ENCODE measurements at places on chromosomes 16 and 17.

DNA sequence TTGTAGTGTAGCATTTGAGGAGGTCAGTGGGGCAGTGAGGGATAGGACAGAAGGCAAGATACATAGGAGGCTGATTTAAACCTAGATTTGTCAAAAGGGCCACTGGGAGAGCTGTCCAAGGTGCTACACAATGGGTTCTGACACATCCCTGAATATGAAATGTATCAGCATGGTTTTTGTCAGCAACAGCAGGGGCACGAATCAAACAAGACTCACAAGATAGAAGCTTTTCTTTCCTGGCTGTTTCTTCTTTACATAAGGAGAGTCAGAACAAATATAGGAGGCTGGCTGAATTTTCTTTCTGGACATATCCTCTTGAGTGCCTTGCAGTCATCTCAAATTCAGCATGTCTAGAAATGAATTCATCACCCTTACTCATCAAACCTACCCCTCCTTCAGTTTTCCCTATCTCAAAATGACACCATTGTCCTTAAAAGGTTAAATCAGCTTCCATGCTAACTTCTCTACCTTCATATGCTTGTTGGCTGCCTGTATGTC lies 130.5 kb downstream of the NPIPB5 start:
- no peak for ATAC-seq

- peak; percentile 44 for ATAC-seq
Observed at GRCh38 chr17:39753514-39754160, 15.9 kb downstream of the GRB7 start.

GRCh38 chr17:71052971-71053370 lies 883.6 kb downstream of the KCNJ2 start:
- no peak for ATAC-seq

DNA sequence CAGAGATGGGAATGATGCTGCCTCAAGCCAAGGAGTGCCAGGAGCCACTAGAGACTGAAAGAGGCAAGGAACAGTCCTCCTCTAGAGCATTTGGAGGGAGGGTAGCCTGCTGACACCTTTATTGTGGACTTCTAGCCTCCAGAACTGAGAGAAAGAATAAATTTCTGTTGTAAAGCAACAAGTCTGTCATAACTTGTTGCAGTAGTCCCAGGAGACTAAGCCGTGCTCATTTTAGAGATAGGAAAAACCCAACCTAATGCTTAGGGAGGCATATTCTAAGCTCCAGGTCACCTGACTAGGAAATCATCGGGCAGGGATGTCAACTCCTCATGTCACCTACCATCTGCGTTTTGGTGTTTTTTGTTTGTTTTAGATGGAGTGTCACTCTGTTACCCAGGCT lies 345.4 kb upstream of the EEF2KMT start:
- no peak for ATAC-seq

DNA sequence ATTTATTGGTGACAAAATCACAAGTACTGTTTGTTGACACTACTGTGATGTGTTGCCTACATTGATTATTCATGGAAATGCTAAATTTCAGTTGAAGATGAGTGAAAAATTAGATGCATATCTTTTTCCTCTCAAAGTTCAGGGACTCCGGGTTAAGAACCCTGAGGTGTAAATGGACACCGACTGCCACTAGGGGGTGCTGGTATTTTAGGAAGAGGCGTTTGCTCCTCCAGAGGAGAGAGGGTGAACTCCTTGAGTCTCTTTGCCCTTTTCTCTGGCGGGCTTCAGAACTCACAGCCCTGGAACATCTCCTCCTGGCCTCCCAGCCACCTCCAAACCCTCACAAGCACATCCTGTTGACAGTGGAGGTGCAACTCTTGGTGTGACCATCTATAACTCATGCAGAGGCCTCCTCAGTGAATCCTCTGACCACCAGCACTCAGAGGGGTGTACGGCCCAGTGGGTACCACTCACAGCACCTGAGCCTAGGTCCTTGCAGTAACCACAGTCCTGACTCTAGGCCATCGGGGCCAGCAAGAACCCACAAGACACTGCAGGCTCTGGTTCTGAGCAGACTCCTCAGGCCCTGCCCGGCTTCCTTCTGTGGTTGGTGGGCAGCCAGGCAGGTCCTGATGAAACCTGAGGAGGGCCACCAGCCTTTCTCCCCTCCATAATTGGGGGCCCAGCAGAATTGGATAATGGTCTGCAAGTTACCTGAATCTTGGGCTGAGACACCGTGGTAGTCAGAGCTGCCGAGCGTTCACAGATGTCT lies 26.2 kb upstream of the PIK3R5 start:
- peak; percentile 60 for ATAC-seq

- no peak for ATAC-seq
Observed at GRCh38 chr17:80359422-80360110, 55.4 kb upstream of the ENDOV start.

DNA sequence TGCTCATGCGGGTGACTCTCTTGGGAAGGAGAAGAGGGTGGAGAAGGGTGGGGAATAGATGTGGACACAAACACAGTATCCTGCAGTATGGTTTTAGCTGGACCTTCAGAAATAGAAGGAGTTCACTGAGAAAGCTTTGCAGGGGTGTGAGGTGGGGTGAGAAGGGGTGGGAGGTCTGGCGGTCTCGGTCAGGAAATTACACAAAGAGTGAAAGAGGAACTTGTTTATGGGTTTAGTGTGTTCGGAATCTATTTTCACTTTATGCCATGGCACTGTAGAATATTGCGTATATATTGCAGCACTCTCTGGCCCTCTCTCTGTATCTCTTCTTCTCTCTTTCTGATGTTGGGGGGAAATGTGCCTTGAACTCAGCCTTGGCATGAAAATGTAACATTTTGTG lies 148.2 kb upstream of the GOT2 start:
- ATAC-seq = peak; percentile 80

GRCh38 chr17:2799653-2800052 lies 3.4 kb downstream of the RAP1GAP2 start:
- ATAC-seq = no peak

DNA sequence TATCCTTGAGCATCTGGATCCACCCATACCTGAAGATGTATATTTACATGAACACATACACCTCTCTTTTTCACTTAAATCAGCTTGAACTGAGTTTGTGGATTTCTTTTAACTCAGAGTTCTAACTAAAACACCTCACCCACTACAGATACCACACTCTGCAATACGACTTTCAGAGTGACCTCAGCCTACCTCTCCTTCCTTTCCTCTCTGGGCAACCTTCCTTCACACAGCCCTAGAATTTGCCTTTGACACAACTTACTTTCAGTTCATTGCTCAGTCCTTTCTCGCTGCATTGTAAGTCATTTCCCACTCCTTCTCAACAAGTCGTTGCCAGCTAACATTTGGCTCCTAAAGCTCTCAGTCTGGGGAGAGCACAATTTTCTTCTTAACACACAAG lies 151.9 kb upstream of the IRX3 start:
- no peak for ATAC-seq

GRCh38 chr17:36943250-36944191 lies 5.2 kb upstream of the AATF start:
- no peak for ATAC-seq

DNA sequence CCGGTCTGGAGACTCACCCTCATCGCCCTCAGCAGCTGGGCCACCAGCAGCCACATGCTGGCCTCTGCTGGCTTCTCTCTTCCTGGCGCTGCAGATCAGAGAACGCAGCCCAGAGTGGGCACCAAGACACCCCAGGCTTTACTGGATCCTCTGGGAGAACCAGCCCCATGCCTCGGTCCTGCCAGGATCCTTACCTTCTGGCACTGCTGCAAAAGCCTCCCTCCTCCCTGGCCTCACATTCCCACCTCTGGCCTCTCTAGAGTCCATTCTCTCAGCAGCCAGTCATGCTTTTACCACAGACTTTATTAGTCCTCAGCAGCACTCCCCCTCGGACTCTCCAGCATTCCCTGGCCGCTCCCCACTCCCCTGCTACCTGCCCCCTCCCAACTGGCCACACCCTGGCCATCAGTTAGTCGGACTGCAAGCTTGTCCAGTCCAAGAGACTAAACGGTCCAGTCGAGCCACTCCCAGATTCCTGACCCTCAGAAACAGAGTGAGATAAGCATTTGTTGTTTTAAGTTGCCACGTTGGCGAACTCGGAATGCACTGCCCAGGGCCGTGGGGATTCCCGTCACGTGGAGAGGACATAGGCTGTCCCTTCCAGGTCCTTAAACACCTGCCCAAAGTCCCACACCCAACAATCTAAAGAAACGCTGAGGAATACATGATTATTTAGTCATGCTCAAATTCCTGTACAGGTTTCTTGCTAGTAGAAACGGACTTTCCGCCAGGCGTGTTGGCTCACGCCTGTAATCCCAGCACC lies 5.9 kb upstream of the SPG7 start:
- no peak for ATAC-seq

DNA sequence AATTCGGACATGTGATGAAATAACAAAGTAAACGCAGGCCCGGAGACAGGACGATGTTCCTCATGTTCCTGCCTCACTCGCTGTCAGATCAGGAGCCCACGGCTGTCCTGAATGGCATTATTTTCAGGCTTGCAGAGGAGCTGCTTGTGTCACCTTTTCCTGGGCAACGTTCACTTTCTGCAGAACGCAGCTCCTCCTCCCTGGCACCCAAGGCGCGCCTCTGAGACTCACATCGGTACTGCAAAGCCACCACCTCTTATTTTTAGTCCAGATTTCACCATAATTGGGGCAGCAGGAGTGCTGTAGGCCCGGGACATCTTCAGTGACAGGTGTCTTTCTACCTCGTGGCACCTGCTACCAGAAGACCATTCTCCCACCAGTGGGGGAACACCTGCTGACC lies 8.0 kb upstream of the C16orf96 start:
- ATAC-seq = no peak

GRCh38 chr17:63082273-63082861 lies 116.3 kb downstream of the TANC2 start:
- no peak for ATAC-seq

DNA sequence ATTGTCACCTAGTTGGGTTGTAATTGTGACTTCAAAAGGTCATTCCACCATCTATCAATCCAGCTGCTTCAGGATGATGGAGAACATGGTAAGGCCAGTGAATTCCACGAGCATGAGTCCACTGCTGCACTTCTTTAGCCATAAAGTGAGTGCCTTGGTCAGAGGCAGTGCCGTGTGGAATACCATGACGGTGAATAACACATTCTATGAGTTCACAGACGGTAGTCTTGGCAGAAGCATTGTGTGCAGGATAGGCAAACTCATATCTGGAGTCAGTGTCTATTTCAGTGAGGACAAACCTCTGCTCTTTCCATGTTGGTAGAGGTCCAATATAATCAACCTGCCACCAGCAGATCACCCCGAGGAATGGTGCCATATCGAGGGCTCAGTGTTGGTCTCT lies 650.9 kb downstream of the KCNJ2 start:
- ATAC-seq = no peak

GRCh38 chr16:4402439-4403132 lies 13.8 kb downstream of the CORO7 start:
- peak; percentile 91 for ATAC-seq

DNA sequence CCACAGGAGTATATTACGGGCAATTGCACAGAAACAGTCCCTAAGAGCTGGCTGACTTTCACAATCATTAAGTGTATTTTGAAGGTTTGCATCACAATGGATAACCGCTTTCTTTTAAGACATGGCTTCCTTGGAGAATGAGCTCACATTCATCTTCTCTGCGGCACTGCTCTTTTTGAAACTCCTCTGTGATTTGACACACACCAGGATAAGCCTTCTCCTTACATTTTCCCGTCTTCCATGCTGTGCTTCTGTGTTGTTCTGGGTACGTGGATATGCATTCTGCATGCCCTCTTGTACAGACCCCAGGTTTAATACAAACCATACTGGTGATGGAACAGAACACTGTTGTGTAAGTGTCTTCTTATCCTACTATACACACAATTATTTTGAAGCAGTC lies 89.5 kb upstream of the METRNL start:
- ATAC-seq = no peak

DNA sequence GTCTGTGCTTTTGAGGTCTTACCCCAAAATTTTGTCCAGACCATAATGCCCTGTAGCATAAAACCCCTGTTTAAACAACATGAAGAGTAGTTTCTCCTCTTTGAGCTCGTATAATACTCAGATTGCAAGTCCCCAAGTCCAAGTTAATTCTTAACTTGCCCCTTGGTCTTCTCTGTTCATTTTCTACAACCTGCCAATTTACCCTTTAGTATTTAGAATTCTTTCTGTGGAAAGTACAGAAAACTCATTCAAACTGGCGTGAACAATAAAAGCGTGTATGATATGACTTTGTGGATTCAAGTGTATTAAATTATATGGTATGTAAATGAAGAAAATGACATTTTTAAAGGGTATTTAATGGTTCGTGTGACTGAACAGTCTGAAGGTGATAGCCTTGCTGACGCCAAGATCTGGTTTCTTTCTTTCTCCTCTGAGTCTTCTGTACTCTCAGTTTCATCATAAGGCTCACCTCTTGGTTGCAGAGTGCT lies 185.6 kb downstream of the PRKCA start:
- no peak for ATAC-seq

- no peak for ATAC-seq
Observed at GRCh38 chr16:86104537-86105048, 205.6 kb downstream of the IRF8 start.

- ATAC-seq = no peak
Observed at GRCh38 chr16:87993901-87994300, 42.7 kb downstream of the BANP start.

GRCh38 chr16:85777583-85778310 lies 21.6 kb downstream of the EMC8 start:
- ATAC-seq = no peak

DNA sequence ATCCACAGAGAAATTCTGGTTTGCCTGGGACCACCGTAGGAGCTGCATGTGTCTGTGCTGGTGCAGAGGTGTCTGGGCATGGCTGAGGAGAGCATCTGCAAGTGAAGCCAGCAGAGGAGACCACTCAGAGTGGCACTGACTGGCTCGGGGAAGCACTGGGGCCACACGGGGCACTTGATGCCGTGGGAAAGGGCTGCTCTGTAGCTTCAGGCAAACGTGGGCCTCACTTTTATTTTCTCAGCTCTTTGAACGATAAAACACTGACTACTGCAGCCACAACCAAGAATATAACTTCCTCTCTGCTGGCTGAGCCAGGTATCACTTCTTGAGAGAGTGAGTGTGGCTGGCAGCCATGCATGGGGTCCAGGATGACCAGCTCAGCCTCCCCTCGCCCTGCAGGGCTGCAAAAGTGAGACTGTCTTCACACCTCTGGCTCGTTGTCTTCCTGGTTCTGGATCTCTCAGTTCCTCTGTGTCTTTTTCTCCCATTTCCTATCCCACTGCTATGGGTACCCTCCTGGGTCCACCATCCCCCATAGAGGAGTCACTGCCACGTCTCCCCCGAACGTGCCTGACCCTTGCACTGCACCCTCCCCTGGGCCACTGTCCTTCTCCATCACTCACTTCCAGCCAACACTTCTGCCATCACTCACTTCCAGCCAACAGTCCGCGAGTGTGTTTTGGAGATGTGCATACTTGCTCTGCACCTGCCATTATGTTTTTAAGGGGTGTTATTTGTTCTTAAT lies 201.4 kb upstream of the CHMP6 start:
- peak; percentile 89 for ATAC-seq

DNA sequence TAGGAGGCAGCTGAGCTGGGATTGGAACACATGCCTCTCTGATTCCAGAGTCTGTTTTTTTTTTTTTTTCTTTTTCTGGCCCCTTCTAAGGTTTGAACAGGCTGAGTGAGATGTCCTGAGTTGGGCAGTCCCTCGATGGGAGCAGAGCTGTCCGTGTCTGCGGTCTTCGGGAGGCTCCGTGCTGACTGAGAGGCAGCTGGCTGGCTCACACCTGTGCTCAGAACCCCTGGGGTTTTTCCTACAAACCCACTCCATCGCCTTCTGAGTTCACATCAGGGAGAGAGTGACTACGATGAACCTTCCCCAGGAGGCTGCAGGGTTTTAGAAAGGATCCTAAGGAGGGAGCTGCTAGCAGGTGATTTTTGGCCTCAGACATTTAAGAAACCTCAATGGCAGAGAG lies 92.5 kb downstream of the IRF8 start:
- ATAC-seq = no peak

GRCh38 chr16:73064212-73064993 lies 16.5 kb upstream of the ZFHX3 start:
- no peak for ATAC-seq
